ENCODE measurements at places on chromosomes 7 and 10.

DNA sequence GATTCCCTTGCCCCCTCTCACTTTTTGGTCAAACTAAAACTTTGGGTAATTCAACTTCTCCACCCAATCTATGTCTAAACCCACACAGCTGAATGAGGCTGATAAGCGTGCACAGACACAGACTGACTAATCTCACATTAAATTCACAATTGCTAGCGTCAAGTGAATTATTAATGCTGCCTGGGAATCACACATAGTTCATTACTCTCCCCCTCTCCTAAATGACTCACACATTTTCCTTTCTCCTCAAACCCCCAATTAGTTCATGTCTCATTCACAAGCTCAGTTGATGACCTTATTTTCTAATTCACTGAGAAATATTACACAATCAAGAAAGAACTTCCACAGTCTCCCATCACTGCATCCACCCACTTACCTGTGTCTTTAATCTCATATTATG, 14.5 kb downstream of the KLF14 start:
- DNase-seq, result no peak

- no peak for DNase-seq
Measured at GRCh38 chr7:21753071-21753470, 192.6 kb downstream of the CDCA7L start.

GRCh38 chr10:48533951-48534720, 70.7 kb downstream of the ARHGAP22 start:
- DNase-seq, result no peak

DNA sequence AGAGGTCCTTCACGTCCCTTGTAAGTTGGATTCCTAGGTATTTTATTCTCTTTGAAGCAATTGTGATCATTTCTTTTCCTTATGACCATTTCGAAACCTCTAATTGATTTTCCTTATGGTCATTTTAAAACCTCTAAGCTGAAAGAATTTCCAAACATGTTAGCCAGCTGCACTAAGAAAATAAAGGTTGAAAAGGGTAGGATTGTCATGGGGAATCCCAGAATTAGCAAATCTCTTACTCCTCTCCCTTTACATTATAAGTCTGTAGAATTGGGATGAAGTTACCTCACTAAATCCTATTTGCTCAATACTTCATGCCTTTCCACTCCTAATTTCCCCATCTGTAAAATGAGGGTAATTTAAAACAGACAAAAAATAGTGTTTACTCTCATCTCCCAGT, 79.5 kb downstream of the FAM185A start:
- no peak for DNase-seq

DNA sequence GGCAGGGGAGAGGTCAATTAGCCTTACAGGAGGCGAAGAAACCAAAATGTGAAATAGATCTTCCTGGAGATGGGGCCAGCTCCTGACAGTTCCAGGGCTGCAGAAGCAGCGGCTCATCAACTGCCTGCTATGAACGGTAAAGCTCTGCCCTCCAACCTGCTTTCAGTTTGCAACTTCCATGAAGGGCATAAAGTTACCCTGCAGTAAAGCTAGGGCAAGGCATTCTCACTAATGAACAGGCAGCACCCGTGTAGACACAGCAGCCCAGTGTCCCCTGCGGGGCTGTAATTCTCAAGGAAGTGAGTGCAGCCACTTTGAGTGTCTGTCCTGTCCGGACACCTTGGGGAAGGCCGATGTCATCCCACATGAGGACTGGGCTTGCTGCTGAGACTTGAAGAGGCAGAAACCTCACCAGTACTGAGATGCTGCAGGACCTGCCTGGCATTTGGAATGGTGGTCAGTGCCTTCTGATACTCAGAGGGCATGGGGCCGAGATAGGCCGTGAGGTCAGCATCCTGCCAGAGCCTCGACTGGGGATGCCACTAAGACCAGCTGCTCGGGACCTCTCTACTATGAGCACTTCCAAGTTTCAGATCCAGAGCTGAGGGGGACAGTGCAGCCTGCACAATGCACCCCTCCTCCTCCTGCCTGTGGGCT, 26.1 kb upstream of the C10orf53 start:
- no peak for DNase-seq

GRCh38 chr10:127925471-127926207, 18.7 kb downstream of the PTPRE start:
- DNase-seq, result no peak

Data from iPS DF 6.9 (cell line).